ENCODE measurements at places on chromosomes 2 and 18.
A peak's percentile ranks its signal among the peaks of the same experiment; 100 is the strongest.

DNA sequence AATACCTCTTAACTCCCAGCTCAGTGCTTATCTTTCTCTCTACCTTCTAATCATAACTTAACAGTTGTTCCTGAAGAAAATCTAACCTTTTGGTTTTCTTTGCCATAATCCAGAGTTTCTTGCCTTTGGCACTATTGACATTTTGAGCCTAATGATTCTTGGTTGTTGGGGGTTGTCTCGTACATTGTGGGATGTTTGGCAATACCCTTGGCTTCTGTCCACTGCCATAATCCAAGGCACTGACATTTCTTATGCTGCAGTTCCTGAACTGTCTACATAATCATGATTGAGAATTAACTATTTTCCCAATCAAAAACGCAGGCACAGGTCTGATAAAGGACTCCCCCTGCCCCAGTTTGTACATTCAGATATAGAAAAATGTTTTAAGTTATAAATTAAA lies 203.2 kb upstream of the MEX3C start:
- DNase-seq, result no peak

- no peak for DNase-seq
Measured at GRCh38 chr2:127392133-127392827, 4.5 kb upstream of the MAP3K2 start.

GRCh38 chr2:54371460-54372065 lies 84.6 kb upstream of the SPTBN1 start:
- no peak for DNase-seq

GRCh38 chr2:170235860-170236679 lies 58.1 kb downstream of the MYO3B start:
- no peak for DNase-seq

- no peak for DNase-seq
Measured at GRCh38 chr18:27527856-27528255, 342.7 kb upstream of the CHST9 start.

GRCh38 chr2:63425606-63426005 lies 162.7 kb downstream of the WDPCP start:
- no peak for DNase-seq

DNA sequence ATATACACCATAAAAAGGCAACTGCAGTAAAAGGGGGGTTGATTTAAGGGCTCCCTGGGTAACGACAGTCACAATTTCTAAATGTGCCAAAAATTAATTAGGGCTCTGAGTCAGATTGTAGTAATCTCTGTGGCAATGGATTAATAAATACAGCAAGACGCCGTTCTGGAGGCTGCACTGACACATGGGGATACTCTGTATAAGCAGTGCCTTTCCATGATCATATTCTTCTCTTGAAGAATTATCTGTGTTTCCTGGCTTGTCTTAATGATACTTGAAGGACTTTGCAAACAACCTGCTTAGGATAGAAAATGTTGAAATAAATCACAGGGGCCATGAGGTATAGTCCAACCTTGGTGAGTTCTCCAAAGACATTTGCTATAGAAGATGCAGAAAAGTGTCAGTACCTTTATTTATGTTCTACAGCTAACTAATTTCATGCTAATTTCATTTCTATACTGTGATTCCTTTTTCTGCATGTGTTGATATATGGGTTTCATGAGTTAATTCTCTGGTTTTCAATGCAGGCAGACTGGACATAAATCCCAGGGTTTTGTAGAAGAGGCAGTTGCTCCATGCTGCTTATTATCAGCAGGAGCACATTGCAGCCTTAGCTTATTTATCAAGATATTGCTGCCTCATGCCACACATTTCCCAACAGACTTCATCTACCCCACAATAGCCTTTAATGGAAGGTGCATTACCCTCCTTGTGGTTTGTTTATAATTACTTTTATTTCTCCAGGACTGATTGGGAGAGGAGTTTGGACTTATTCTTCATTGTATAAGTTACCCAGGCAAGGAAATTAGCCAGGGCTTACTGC lies 54.8 kb downstream of the HNMT start:
- DNase-seq, result no peak

DNA sequence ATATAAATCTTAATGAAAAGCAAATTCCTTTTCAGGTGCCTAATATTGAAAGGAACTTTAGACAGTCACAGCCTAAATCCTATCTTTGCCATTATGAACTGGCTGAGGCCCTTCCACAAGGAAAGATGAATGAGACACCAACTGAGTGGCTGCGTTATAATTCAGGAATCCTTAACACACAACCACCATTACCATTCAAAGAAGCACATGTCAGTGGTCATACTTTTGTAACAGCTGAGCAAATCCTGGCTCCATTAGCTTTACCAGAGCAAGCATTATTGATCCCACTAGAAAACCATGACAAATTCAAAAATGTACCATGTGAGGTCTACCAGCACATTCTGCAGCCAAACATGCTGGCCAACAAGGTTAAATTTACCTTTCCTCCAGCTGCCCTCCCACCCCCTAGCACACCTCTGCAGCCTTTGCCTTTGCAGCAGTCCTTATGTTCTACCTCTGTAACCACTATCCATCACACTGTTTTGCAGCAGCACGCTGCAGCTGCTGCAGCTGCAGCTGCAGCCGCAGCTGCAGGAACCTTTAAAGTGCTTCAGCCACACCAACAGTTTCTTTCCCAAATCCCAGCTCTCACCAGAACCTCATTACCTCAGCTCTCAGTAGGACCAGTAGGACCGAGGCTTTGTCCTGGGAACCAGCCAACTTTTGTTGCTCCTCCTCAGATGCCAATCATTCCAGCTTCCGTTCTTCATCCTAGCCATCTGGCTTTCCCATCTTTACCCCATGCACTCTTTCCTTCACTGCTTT lies 340.1 kb downstream of the ZNF804A start:
- no peak for DNase-seq

DNA sequence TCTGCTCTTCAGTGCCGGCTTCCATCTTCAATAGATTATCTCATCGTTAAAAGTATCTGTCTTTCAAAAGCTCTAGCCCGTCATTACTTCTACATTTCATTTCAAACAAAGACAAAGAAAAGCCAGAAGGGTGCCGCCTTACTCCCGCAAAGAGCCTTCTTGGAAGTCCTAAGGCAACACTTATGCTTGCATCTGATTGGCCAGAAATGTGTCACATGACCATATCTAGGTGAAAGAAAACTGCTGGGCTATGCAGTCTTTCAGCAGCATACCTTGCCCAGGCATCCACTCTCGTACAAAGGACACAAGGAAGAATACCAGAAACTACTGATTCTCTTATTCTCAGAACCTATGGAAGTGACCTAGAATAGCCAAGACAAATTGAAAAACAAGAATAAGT lies 217.1 kb upstream of the SLC35G4 start:
- no peak for DNase-seq

DNA sequence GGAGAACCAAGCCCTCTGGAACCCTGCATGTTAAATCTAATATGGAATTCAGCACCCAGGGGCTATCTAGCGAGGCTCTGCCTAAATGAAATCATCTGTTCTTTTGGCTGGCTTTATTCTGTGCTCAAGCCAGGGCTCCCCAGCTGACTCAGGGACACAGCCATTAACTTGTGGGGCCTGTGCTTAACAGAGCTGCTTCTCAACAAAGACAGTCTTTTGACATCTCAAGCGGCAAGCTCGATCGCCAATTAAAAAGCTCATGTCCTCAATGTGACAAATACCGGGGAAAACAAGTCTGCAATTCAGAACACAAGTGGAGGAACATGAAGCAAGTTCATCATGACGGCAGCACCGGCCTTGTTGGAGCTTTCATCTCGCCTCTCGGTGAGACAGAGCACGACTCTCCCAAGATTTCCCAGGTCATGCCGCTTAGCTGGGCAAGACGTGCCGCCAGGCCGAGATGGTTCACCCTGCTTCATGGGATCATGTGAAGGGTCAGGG lies 64.9 kb downstream of the KLHL29 start:
- DNase-seq, result no peak

DNA sequence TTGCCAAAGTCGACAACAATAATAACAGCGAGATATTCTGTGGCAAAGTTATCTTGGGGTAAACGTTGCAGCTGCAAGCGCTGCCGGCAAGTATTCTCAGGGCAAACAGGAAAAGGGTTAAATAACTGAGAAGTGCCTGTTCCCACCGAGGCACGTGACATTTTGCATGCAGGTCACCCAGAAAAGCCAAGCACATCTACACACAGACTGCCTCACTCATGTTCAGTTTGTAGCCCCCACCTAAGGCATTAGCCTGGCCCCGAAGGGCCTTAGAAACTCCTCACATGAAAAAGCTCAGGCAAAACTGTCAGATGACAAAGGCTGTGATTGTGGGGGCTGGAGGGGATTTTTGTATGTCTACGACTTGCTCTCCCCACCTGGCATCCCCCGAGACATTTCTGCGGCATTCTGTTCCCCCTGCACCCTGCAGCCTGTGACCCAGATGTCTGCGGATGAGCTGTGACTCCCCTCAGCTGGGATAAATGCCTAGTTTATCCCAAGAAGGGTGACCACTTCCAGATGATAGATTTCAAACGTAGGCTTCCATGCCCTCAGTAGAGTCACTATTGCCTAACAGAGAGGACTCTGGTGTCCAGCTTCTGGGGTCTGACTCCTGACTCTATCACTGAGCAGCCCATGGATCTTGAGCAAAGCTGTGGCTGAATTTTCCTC lies 215.2 kb upstream of the SIX2 start:
- DNase-seq, result no peak

GRCh38 chr2:24307961-24308360 lies 52.4 kb downstream of the ITSN2 start:
- no peak for DNase-seq

GRCh38 chr2:8036366-8036765 lies 645.5 kb upstream of the ID2 start:
- DNase-seq, result no peak

DNA sequence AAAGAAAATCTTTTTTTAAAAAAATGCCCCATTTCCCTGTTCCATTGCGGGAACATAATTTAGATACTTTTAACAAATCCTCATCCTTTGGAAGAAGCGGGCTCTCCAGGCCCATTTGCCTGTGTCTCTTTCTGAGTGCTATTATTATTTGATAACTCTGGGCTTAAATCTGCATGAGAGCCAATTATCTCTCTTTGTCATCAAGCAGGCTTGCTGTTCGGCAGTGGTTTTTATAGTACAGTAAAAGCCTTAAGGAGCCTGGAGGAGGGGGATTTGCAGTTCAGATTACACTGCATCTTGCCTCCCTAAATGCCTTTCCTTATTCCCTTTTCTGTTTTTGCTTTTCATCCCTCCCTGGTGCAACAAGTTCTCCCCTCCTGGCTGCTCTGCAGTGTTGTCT lies 50.6 kb downstream of the CELF4 start:
- DNase-seq, result no peak

- no peak for DNase-seq
Measured at GRCh38 chr18:79852561-79853302, 55.0 kb downstream of the KCNG2 start.

DNA sequence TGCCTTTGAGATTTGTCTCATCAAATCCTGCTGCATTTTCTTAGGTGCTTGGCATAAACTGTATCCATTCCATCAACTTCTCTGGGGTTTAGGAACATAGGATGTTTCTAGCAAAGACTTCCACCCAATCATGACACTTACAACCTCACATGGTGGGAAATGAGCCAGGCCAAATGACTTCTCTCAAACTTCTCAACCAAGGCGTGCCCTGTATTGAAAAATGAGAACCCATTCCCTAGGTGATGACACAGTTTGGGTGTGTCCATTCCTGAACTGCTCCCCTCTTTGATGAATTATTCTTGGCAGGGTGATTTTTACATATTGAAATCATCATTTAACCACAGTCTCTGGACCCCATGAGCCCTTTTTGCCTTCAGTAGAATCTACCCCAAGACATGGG lies 161.1 kb downstream of the EN1 start:
- DNase-seq, result no peak

GRCh38 chr2:2993172-2993692 lies 384.4 kb downstream of the EIPR1 start:
- no peak for DNase-seq

DNA sequence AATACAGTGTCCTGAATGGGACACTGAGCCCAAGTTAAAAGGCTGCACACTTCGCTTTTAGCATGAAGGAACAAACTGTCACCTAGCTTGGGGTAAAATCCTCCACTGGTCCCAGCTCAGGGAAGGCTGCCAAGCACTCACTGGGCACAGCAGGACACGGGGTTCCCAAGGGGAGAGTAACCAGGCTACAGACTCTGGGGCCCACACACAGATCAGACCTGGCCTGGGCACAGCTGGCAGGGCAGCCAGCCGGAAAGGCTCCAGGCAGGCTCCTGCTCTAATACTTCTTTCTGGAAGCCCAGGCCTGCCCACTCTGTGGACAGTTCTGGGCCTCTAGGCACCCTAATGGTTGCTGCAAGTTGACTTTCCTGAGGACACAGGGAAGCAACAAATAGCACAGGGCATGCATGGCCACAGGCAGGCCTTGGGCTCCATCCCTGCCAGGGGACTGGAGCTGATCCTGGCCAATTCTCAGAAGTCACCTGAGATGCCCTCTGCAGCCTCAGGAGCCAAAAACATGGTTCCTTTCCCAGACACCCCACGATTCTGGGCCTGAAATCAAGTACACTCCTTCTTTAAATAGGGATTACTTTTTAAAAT lies 18.7 kb upstream of the SULT1C3 start:
- DNase-seq, result no peak

- no peak for DNase-seq
Measured at GRCh38 chr2:60867007-60867406, 14.4 kb upstream of the REL start.

DNA sequence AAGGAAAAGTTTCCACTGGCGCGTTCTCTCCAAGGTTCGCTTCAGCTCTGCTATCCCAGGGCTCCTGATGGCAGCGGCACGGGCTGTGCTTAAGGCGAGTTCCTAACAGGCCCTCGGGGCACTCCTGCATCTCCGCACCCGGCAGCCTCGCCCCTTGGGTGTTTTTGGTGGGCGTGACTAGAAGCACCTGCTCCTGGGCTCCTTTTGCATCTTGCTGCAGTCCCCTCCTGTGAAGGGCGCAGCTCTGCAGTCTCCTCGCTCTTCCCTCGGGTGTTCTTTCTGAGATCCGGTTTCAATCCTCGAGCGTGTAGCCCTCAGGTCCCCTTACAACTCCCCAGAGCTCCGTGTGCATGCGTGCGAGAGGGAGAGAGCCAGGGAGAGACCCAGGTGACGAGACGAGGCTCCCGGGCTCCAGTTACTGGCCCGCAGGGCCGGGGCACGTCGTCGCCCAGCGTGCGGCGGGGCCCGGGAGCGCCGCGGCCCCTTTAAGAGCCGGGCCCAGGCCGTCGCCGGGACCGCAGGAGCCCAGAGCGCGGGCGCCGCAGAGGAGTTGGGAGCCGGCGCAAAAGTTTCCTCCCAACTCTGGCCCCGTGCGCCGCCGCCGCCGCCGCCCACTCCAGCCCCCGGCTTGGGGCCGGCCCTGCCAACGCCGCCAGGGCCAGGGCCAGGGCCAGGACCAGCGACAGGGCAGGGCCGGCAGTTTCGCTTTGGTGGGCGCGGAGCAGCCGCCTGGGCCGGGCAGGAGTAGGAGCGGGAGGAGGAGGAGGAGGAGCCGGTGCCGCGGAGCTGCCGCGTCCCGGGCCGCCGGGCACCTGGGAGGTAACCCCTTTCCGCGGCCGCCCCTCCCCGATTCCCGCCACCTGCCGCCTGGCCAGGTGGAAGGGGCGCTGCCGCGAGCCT lies at the start of gene PARD3B:
TSS of gene PARD3B (plus strand) at position 515 of the 900 bp plus-strand sequence. CDS start 525 bp downstream, outside the sequence.
- DNase-seq, result peak; percentile 6

GRCh38 chr2:9814129-9814868 lies 29.0 kb upstream of the TAF1B start:
- no peak for DNase-seq

GRCh38 chr2:117646872-117647271 lies 167.6 kb upstream of the DDX18 start:
- DNase-seq, result no peak

All from activated CD4-positive, alpha-beta T cell treated with anti-CD3 and anti-CD28 coated beads for 4 hours (primary cell).